ENCODE measurements at places on chromosomes 12 and 14.

DNA sequence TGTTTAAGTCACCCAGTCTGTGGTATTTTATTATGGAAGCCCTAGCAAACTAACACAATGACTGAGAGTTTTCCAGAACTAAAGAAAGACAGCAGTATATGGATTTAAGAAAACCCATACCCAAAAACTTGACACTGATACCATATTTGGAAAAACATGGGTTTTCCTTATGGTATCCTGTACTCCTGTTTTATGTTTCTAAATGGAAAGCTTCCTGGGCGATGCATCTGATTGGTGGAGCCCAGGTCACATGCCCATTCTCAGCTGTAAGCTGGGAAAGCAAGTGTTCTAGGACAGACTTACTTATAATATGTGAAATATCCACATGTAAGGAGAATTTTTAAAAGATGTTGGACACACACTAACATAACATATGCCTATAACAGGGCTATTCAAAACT lies 4.5 kb upstream of the RNASE4 start:
- DNase-seq = peak; percentile 11

- DNase-seq = no peak
Measured at GRCh38 chr14:91380610-91381371, 36.8 kb downstream of the CCDC88C start.

- peak; percentile 29 for DNase-seq
Measured at GRCh38 chr14:23182372-23183157, 895 bp downstream of the SLC7A8 start.

DNA sequence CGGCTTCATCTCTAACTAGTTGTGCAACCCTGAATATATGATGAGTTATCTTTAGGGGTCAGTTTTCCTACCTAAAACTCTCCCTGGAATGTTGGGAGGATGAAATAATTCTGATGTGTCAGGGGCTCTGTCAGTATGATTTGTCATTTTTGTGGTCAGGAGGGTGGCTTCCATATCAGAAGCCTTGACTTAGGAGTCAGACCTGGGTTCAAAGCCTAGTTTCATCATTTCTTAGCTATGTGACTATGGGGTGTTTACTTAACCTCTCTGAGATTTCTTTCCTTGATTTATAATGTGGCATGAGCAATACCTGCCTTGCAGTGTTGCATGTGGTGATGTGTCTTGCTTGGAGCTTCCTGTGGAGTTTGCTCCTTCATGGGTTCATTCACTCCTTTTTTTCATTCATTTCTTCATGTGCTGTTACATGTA lies 146.8 kb downstream of the CHST11 start:
- no peak for DNase-seq

DNA sequence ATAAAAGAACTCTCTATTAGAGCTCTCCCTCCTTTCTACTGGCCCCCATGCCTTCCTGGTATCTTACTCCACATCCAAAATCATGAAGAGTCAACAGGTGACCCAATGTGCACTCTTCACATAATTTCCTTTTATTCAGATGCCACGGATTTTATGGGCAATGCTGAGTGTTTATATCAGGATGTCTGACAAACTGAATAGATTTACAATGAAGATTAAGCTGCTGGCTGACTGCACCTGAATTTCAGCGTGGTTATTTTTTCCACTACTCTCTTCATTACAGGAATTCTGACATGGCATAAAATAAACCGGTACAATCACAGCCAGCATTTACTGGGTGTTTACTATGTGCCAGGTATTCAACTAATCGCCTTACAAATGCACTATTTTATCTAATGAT lies 29.4 kb upstream of the CERS5 start:
- DNase-seq = no peak

- DNase-seq = no peak
Measured at GRCh38 chr12:118347916-118348315, 24.8 kb downstream of the TAOK3 start.

DNA sequence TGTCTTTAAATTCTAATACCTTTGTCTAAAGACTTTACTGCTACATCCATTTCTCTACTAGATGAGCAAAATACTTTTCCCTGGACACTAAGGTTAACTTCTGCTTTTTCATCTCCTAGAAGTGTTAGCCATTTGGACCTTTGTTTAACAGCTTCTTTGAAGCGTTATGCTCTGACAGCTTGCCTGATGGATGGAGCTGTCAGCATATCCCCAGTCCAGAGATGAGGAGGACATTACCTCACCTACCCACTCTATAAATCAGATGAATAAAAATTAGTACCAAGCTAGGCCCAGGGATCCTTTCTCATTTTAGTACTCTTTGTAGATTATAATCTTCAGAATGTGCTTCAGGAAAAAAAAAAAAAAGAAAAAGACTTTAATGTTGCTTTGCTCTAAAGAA lies 222.7 kb downstream of the PELI2 start:
- no peak for DNase-seq

GRCh38 chr12:37666069-37666781 lies 650.3 kb upstream of the ALG10B start:
- DNase-seq = no peak

DNA sequence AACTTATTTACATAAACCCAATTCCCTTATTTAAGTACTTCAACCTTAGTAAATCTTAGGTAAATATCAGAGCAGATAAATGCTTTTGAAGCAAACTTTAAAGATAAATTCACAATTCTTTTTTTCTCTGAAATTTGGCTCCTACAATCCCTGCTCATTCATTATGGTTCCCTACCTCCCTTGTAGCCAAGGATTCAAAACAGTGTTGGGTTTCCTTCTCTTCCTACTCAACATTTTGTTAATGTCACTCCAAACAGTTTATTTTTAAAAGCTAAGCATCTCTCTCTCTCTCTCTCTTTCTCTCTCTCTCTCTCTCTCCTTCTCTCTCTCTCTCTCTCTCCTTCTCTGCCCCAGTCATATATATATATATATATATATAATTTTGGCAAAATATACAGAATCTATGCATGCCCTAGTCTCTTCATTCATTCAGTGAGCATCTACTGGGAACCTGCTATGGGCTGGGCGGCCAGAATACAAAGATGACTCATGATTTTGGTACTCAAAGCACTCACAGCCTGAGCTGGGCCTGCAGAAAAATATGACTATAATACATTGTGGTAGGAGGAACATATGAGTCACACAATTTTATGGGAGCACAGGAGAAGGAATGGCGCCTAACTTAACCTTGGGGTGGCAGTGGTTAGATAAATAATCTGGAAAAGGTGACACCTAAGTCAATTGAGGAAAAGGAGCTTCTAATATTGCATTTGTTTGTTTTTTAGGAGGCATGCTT lies 123.7 kb upstream of the DHRS4 start:
- no peak for DNase-seq

DNA sequence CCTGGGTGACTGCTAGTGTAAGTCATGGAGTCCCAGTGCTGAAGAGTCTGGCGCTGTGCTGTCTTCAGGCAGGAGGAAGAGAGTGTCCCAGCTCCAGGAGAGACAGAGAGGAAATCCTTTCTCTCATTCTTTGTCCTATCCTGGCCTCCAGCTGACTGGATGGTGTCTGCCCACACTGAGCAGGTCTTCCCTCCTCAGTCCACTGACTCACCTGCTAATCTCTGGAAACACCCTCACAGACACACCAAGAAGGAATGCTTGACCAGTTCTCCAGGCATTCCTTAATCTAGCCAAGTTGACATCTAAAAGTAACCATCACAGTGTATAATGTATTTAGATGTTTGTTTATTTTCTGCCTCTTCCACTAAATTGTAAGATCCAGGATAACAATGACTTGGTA lies 53.9 kb downstream of the EMP1 start:
- DNase-seq = no peak

DNA sequence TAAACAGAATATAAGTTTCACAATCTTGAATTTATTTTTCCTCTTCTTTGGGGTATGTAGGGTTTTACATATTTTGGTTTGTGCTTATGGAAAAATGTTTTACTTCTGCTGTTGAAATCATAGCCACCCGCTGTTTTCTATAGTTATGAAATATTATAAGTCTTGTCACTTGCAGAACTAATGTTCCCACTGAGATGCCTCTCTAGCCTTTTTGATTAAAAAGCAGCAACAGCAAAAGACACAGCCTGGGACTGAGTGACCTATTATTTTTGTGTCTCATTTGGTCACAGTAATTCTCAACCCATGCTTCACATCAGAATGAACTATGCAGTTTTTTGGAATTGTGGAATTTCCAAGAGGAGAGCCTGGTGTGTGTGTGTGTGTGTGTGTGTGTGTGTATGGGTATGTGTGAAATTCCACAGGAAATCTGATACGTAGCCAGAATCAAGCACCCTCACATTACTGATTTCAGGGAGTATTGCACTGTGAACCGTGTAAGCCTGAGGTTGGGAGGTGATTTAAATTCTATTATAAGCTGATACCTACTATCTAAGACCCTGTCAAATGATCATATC lies 55.7 kb upstream of the FRMD6 start:
- DNase-seq = no peak

DNA sequence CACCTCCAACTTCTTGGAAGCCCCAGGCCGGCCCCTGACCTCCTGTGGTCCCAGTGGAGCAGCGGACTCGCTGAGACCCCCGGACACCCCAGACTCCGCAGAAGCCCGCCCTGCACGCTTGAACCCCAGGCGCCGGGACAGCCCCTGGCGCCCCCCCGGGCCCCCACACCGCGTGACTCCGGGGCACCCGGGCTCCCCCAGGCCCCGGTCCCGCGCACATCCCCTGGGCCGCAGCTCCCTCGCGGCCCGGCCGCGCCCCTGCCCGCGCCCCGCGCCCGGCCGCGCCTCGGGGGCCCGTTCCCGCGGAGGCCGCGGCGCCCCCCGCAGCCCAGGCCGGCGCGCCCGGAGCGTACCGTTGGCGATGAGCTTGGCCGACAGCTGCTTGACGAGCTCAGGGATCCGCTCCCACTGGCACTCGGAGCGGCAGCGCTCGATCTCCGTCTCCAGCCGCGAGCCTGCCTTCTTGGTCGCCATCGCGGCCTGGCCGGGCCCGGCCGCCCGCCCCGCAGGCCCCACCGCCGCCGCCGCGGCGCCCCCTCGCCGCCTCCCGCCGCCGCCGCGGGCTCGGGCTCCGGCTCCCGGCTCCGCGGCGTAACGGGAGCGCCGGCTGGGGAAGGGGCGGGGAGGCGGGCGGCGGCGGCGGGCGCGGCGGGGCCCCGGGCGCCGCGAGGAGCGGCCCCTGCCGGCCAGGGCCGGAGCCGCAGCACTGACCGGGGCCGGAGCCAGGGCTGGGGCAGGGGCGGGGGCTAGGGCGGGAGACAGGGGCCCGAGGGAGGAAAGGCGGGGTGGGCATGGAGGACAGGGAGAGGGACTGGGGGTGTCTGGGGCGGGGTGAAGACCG lies at the start of gene TTC7B:
TTC7B (minus strand) TSS at position 609 of the 841 bp plus-strand sequence; CDS start at position 474, 135 bp downstream.
- peak; percentile 25 for DNase-seq

GRCh38 chr14:100696590-100696989 lies 30.1 kb upstream of the DLK1 start:
- DNase-seq = no peak

DNA sequence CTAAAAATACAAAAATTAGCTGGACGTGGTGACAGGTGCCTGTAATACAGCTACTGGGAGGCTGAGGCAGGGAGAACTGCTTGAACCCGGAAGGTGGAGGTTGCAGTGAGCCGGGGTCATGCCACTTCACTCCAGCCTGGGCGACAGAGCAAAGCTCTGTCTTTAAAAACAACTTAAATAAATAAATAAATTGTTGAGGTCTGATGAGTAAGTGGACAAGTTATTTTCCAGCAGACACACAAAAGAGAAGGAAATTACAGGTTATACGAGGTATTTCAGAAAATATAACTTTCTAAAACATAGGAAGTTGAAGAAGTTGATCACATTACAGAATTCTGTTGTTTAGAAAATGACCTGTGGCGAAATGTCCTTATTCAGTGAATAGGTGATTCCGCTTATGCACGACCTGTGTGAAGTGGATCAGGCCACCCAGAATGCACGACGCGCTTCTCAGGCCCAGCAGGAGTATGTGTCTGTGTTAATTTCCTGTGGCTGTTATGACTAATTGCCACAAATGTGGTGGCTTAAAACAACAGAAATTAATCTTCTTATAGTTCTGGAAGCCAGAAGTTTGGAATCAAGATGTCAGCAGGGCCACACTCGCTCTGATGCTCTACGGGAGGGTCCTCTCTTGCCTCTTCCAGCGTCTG lies 38.1 kb downstream of the P2RX7 start:
- no peak for DNase-seq

DNA sequence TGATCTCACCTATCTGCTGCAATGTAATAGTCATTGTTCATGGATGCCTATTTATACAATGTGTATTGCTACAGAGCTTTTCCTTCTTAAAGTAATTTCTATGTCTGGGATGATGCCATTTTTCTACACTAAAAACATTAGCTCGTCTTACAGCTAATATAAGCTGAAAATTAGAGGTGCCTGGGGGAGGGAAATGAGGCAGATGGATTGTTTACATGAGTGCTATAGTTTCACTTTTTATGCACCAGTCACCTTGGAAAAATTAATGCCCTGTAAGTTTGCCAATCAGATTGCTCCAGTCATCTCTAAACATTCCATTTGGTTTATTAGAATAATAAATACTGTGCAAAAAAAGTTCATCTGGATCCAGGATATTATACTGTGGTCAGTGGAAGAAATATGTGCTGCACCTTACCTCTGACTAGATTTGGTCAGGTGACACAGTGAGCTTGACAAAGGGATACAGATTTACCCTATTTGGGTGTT lies 436.2 kb downstream of the RAD51B start:
- DNase-seq = no peak

DNA sequence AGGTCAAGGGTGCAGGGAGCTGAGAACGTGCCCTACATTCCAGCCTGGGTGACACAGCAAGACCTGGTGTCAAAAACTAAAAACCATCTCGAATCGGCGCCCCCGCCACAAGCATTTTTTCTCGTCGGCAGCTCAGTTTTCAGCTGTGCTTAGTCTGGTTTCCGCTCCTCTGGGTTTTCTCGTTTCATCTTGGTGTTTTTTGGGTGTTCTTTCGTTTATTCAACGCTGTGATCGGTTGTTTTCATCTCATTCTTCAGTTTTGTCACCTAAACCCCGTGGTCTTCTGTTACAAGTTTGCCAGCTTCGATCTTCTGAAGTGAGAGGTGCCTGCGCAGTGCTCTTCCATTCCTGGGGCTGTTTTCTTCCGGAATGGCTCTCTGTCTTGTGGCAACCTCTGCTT lies 41.4 kb downstream of the NOC4L start:
- DNase-seq = peak; percentile 59

GRCh38 chr12:47941475-47941780 lies 22.0 kb upstream of the TMEM106C start:
- no peak for DNase-seq

DNA sequence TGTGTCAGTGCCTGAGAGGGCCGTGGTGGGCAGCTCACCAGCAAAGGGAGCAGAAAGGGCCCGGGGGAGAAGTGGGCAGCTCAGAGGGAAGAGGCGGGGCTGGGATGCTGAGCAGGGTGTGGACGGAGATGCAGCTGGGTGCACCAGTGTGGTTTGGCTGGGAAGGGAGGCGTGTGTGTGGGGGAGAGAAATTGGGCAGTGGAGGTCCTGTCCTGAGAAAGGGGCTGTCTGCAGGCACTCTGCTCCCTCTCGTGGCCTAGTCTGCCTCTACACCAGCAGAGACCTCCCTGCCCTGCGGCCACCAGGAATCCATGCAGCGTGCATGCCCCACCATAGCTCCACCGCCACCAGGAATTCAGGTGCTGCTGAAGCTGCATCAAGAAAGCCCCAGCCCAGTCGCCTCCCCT lies 6.4 kb downstream of the TMEM121 start:
- no peak for DNase-seq

GRCh38 chr12:27237790-27238771 lies 6.0 kb upstream of the STK38L start:
- DNase-seq = peak; percentile 33
